ENCODE measurements at places on chromosomes 6 and 20.

GRCh38 chr20:53814060-53814459, 220.4 kb upstream of the ZNF217 start:
- no peak for DNase-seq

GRCh38 chr6:153595903-153596302, 443.1 kb upstream of the OPRM1 start:
- no peak for DNase-seq

DNA sequence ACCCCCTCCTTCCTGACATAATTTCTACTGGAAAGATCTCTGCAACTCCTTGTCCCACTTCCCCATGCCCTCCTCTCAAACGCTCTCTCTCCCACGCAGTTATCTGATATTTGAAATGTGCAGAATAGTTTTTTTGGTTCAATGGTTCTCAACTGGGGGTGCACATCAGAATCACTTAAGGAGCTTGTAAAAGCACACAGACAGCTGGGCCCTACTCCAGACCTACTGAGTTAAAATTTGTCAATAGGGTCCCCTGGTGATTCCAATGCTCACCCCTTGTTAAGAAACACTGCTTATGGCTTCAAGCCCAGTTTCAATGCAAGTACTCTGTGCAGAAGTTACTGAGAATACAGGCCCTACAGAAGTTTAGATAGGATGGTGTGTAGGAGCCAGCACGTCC, 45.2 kb upstream of the KCNK16 start:
- DNase-seq, result no peak

DNA sequence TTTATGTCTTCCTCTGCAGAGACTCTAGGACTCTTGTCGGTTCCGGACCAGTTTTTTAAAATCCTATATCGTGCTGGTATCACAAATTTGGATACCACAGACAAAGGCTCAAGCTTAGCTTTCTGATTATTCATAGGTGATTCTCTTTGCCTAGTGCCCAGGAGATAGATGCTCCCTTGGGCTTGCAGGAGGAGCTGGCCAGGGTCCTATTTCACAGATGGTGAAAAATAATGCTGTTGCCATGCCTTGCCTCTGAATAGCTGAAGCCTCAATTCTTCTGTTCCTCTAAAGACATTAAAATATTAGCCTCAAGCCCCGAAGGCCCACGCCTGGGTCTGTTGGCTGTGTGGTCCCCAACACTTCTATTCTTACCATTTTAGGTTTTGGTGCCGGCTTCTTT, 123.9 kb upstream of the BACH2 start:
- DNase-seq, result no peak

DNA sequence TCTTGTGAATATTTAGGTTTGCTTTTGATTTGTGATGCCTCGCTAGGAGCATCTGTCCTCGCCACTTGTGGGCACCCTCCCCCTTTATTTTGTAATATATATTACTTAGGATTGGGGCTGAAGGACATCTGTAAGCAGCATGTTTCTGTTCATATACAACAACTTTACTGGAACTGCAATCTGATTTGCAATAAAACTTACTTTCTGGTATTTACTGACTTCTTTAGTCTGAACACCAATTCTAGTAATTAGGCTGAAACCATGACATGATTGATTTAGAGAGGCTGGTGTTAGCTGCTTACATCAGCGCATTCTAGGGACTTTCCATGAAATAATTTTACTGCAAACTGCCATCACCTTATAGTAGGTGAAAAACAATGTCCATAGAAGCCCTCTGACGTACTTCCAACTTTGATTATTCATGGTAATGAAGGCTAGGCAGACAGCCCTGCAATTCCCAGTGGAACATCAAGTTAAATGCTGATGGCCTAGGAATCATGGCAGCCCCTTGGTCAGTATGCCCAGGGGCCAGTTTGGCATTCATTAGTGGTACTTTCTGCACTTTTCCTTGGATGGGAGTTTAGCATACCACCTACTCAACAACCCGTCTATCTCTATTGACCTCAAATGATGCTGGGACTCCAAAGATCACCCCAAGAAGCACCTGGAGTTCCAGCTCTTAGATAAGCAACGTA, 132.9 kb upstream of the MCHR2 start:
- DNase-seq, result no peak

GRCh38 chr20:46704714-46705377, 4.6 kb upstream of the SLC2A10 start:
- DNase-seq, result no peak

DNA sequence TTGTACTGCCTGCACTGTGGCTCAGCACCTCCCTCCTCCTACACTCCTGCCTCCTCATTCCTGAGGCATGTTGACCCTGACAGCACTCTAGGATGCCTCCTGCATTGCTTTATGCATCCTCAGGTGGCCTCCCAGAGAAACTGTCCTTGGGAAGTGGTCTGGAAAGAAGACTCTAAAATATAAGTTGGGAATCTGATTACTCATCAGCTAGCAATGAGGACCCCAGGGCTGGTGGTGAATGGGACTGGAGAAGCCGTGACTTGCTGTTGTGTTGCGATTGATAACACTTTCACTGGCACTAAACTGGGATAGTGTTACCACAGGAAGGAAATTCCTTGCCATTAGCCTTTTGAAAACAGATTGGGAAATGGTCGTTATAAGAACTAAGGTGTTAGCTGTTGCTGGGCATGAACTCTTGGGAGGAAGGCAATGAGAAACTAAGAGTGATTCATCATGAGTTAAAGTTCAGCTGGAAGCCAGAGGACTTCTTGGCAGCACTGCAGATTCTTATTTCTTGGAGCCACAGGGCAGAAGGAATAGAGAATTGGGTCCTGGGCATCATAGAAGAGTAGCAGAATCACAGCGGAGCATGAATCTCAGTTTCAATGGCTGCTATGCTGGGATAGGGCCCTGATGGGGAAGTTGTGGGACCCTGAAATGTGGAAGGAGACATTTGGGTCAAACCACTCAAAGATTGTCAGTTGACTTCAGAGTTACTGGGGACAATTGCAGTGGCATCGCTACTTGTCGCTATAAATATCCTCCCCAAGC, 10.1 kb upstream of the SIRPD start:
- DNase-seq, result no peak

DNA sequence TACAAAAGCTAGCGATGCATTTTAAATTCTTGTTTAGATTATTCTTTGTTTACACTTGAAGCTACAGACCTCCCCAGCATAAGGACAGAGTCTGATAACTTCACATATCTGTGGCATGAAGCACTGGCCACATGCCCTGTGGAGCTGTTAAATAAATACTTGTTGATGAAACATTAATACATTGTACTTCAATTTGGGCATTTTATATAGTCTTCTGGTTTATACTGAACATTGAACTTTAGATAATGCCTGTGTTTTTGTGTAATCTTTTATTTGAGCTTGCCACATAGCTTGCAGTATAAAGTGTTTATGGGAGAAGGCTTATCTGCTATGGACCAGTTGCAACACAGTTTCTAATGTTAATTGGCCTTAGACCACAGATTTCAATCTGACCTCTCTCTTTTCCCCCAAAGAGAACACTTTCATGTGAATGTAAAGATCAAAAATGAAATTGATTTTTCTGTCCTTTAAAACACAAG, 48.2 kb downstream of the FRK start:
- no peak for DNase-seq

- DNase-seq, result no peak
Observed at GRCh38 chr20:62202083-62202395, 18.0 kb downstream of the HRH3 start.

GRCh38 chr6:16372029-16372776, 133.8 kb downstream of the GMPR start:
- DNase-seq, result no peak

- DNase-seq, result no peak
Observed at GRCh38 chr6:1388630-1389368, 577 bp upstream of the FOXF2 start.

- no peak for DNase-seq
Observed at GRCh38 chr6:153411070-153411648, 280.1 kb upstream of the RGS17 start.

DNA sequence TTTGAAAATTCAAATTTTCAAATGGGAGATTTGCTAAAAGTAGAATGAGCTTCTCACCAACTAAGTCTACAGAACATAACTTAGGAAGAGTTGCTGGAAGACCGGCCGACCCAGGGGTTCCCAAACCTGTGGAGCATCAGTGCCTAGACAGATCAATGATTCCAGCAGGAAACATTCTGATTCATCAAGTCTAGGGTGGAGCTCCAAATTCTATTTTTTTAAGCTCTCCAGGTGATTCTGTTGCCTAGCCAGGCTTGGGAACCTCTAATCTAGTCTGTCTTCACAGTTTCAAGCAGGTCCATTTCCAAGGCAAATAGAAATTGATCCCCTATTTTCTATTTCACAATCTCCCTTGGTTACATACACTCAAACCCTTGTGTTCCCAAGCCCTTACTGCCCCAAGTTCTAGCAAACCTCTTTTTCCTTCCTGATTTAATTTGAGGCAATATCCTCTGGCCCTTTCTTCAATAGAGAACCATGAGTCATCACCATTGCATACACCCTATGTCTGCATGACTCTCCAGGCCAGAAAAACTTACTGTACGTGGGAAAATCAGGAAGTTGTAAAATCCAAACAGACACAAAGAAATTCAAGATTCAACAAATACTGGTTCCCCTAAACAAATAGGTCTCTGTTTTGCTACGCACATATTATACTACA, 8.9 kb downstream of the ATXN1 start:
- no peak for DNase-seq

DNA sequence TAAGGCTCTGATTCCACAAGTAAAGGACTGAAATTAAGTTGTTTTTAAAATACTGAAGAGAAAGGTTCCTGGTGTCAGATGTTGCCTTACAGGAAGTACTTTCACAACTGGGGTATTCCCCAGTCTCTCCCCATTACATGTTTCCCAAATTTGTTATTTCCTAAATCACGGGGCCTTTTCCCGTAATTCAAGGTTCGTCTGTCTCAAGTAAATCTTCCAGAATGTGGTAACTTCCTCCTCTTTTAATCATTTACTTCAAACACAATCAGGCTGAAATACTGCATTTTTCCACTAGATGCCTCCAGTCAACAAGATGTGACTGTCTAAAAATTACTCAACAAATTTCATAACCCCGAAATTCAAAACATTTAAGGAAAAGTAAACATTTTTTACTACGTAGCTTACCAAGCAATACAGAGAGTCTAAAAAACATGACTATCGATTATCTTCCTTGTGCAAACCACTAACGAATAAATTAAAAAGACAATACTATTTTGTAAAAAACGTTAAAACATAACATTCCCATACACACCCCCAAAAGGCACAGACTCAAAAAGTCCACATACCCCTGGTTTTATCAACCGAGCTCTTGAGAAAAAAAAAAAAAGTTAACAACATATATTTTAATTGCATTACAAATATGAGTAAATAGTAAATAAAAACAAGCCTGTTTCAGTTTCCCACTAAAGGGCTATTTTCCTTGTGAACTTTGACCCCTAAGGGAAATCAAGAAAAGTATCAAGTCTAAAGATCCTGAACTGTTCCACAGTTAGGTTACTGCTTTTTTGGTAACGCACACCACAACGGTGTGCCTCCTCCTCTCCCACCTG, 1.7 kb downstream of the SOD2 start:
- no peak for DNase-seq

- DNase-seq, result no peak
Observed at GRCh38 chr20:10350188-10350842, 83.7 kb downstream of the MKKS start.

- no peak for DNase-seq
Observed at GRCh38 chr20:46814366-46815232, 80.0 kb upstream of the EYA2 start.

GRCh38 chr6:133591275-133591674, 297.6 kb upstream of the TCF21 start:
- no peak for DNase-seq

DNA sequence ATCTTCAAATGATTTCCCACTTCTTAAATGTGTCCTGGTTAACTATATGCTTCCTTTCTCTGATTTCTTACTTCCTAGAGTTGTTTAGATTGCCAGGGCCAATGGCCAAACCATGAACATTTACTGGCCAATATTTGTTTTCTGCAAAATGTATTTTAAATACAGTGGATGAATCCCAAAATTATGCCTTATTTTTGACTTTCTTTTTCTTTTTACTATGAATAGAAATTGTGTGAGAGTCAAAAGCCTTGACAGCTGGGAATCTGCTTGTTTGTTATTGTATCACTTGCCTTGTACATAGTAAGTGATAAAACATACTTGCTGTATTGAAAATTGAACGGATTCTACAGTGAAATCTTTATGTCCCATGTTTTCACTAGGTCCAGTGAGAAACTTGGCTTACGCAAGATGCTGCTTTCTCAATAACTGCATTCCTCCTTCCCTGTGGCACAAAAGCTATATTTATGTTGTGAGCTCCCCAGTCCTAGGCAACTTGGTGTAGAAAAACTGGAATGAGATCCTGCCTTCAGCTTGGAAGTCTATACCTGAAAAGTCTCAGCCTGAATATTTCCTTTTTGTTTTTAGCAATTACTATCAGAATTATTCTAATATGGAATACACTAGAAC, 295.2 kb downstream of the EPHA7 start:
- no peak for DNase-seq

GRCh38 chr20:10653599-10654249, 20.1 kb downstream of the JAG1 start:
- DNase-seq, result no peak

- DNase-seq, result no peak
Observed at GRCh38 chr20:4130404-4131189, 115.2 kb upstream of the RNF24 start.

DNA sequence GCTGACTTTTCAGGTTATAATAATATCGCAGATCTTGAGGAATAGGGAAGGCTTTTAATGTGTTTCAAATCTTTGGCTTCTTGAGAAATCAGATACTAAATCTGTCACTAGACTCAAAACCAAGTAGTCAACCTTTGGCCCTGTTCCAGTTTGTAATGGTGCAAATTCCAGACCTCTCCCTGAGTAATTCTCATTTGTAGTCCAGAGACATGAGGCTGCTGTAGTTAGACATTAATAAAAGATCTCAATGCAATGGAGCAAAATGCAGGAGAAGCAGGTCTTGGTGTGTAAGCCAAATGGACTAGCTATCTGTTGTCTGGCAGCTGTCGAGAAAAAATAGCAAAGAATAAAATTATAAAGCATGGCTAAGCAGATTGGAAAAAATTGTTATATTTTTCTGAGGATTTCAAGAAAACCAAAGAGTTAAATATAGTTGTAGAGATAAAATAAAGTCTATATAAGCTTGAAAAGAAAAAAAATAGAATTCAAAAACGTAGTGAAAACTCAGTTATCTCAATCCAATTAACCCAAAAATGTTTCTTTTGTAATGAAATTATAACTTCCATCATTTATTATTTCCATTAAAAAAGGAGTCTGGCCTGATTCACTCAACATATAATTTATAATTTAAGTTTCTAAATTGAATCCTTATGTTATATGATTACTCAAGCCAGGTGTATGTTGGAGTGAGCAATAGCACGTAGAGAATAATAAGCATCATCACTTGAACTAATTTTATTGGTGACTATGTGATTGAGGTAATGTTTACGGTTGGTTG, 161.5 kb upstream of the ADGRB3 start:
- no peak for DNase-seq

DNA sequence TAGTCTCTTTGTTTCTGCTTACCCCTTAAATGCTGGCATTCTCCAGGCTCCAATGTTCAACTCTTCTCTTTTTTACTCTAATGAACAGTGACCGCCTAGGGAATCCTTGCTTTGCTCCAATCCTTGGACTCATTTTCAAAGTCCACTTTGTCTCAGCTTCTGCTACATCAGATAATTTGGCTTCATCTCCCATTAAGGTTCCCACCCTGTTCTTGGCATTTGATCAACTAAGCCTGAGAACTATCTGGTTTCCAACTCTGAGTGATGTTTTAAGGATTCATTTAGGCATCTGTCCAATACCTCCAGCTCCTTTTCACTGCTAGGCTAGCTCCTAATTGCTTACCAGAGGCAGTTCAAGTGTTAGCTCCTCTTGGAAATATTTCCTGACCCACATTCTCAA, 64.9 kb downstream of the ME1 start:
- DNase-seq, result no peak

All from stimulated activated CD4-positive, alpha-beta T cell treated with anti-CD3 and anti-CD28 coated beads, Interleukin-4, amount 100 ng/mL, for 48 hours (primary cell).